ENCODE measurements at places on chromosomes 2 and 18.

GRCh38 chr2:16258350-16258749, 318.0 kb downstream of the MYCN start:
- H3K27ac ChIP-seq = no peak overlapping the region
- no peaks in the 10 kb centered on the region for H3K4me1 ChIP-seq
- H3K36me3 ChIP-seq = no peaks in the 10 kb centered on the region
- H3K27me3 ChIP-seq = no peaks in the 10 kb centered on the region
- H3K4me3 ChIP-seq = no peak overlapping the region

GRCh38 chr2:66596256-66596655, 161.3 kb downstream of the MEIS1 start:
- DNase-seq = no peak
- no peaks in the 10 kb centered on the region for H3K36me3 ChIP-seq
- H3K27me3 ChIP-seq = peaks cover 3% of the 10 kb centered on the region
- H3K27ac ChIP-seq = no peak overlapping the region

DNA sequence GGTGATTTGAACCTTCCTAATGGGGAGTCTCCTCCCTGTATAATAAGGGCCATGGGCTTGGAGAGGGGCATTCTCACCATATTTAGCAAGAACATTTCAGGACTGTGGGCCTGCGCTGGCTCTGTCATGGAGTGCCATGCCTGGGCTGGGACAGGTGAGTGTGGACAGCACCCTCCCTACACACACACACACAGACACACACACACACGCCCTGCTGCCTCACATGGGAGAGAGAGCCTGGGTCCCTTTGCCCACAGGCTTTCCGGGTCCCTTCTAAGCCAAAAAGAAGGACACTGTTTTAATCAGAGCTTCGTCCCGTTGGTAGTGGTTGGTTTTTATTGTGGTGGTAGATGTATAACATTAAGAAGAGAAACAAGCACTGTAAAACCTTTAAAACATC, 31.4 kb upstream of the TMEM87B start:
- H3K36me3 ChIP-seq = no peaks in the 10 kb centered on the region
- no peak overlapping the region for H3K27ac ChIP-seq
- H3K4me3 ChIP-seq = no peak overlapping the region
- no peak for DNase-seq
- no peaks in the 10 kb centered on the region for H3K4me1 ChIP-seq
- peaks cover 2% of the 10 kb centered on the region for H3K27me3 ChIP-seq

- H3K4me1 ChIP-seq = peaks cover 21% of the 10 kb centered on the region
- peaks cover 6% of the 10 kb centered on the region for H3K36me3 ChIP-seq
- DNase-seq = peak; percentile 78
- no peaks in the 10 kb centered on the region for H3K27me3 ChIP-seq
Observed at GRCh38 chr2:4762951-4763376, 929.2 kb upstream of the SOX11 start.

GRCh38 chr2:211748339-211748738, 790.3 kb downstream of the ERBB4 start:
- DNase-seq = no peak
- no peak overlapping the region for H3K27ac ChIP-seq
- no peaks in the 10 kb centered on the region for H3K36me3 ChIP-seq
- H3K4me1 ChIP-seq = no peaks in the 10 kb centered on the region

DNA sequence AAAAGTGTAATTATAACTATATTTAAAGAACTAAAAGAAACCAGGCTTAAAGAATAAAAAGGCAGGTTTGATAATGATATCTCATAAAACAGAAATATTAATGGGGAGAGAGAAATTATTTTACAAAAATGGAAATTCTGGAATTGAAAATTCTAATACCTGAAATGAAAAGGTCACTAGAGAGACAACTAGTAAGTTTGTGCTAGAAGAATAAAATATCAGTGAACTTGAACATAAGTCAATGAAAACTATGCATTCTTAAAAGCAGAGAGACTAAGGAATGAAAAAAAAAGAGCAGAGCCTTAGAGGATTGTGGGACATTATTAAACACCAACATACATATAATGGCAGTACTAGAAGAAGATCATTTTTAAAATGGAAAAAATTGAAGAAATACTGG, 1475.0 kb upstream of the ZEB2 start:
- peaks cover 2% of the 10 kb centered on the region for H3K4me1 ChIP-seq
- H3K36me3 ChIP-seq = peaks cover 24% of the 10 kb centered on the region
- no peaks in the 10 kb centered on the region for H3K27me3 ChIP-seq
- H3K27ac ChIP-seq = no peak overlapping the region

DNA sequence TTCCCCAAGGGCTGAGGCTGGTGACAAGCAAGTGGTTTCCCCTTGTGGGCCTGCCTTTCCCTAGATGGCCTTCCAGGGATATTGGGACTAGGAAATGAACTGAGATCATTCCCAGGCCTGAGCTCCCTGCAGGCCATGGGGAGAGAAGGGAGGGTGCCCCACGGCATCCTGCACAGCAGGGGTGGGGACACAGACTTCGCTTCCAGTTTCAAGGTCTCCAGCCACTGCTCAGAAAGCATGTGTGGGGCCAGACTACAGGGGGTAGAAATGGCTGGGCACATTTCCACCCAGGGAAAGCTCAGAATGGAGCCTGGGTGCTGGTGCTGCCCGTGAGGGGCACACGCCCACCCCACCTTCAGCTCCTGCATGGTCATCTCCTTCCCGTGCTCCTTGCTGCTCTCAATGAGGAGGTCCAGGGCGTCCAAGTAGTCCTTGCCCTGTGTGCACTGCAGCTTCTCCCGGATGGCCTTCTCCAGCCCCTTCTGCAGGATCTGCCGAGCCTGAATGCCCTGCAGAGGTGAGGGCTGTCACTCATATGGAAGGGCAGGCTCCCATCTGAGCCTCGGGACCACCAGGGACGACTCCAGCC, 13.2 kb downstream of the CYP26B1 start:
- no peak overlapping the region for H3K27ac ChIP-seq
- H3K4me1 ChIP-seq = peaks cover 13% of the 10 kb centered on the region
- no peaks in the 10 kb centered on the region for H3K36me3 ChIP-seq
- no peak for DNase-seq

DNA sequence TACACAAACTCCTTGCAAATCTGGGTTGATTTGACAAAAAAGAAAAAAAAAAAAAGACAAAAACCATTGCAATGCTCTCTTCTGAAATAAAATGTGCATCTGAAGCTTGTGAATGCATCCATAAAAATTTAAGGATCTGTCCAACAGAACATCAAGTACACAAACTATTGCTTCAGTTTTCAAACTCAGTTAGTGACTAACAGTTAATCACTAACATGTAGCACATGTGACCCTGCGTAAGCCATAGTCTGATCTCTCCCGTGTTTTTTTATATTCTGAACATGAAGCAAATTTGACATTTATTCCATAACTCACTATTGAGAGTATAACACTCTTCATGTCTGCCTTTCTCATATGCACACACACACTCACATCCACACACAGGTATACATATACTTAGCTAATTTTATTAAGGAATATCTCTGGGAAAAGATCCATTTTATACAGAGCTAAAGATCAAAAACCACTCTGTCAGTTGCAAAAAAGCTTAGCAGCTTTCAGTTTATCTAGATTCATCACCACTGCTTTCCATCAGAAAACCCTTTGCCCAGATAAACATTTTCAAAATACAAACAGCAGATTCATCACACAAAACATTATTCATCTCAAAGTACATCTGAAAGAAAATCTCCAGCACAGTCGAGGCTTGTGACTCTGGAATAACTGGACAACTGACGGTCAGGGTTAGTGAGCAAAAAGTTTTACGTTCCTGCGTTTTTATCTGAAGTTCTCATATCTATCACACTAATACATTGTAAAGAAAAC, 1000.4 kb upstream of the ACVR2A start:
- no peaks in the 10 kb centered on the region for H3K4me1 ChIP-seq
- no peaks in the 10 kb centered on the region for H3K36me3 ChIP-seq
- no peak overlapping the region for H3K27ac ChIP-seq
- H3K27me3 ChIP-seq = no peaks in the 10 kb centered on the region
- no peak overlapping the region for H3K4me3 ChIP-seq

DNA sequence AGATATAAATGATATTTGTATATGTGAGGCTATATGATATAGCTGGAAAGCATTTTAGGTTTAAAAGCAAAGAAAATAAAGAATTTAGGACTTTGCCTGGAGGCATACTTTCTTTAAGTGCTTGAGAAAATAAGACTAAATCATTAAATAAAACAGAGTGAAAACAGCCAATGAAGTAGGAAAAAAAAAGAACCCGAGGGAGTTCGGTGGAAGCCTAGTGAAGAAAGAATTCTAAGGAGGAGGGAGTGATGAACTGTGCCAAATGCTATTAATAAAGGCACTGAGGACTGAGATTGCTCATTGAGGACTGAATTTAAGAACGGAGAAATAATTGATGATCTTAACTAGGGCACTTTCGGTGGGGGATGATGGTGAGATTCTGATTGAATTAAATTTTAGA, 573.5 kb downstream of the DSC3 start:
- no peaks in the 10 kb centered on the region for H3K36me3 ChIP-seq
- H3K27me3 ChIP-seq = no peaks in the 10 kb centered on the region
- H3K4me1 ChIP-seq = no peaks in the 10 kb centered on the region
- H3K4me3 ChIP-seq = no peak overlapping the region
- no peak for DNase-seq

GRCh38 chr2:191521608-191522208, 156.2 kb upstream of the NABP1 start:
- no peak overlapping the region for H3K27ac ChIP-seq
- H3K27me3 ChIP-seq = no peaks in the 10 kb centered on the region
- no peak for DNase-seq
- no peaks in the 10 kb centered on the region for H3K36me3 ChIP-seq
- peaks cover 2% of the 10 kb centered on the region for H3K4me1 ChIP-seq
- no peak overlapping the region for H3K4me3 ChIP-seq

- DNase-seq = no peak
- H3K4me3 ChIP-seq = no peak overlapping the region
- H3K4me1 ChIP-seq = peaks cover 3% of the 10 kb centered on the region
- H3K36me3 ChIP-seq = peaks cover 5% of the 10 kb centered on the region
- H3K27me3 ChIP-seq = no peaks in the 10 kb centered on the region
Observed at GRCh38 chr2:160615706-160616105, 122.1 kb upstream of the RBMS1 start.

DNA sequence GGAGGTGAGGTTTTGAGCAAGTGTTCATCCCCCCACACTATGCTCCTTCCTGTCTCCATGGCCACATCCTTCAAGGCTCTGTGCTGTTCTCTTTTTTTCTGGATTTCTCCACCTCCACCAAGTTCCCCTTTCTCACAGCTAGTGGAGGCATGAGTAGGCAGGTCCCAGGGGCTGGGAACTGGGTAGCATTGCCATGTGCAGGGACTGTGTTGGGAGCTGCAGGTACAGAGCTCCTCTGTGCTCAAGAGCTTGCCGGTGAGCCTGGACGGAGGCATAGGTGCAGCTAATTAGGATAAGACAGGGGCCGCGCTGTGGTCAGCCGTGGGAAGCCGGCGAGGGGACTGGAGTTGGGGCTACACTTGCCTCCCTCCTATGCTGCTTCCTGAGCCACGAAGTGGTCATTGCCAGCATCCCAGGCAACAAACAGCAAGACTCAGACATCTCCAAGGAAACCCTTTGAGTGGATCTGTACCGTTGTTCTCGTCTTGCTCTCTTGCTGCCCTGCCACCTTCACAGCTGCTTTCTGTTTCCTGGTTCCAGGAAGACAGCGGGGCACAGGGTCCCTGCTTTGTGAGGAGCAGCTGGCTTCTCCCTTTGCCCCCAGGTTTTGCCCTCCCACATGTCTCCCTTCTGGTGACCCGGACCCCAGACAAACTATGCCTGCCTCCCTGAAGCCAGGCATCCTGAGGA, 36.9 kb downstream of the ATOH8 start:
- H3K4me3 ChIP-seq = no peak overlapping the region
- peaks cover 59% of the 10 kb centered on the region for H3K4me1 ChIP-seq
- H3K27ac ChIP-seq = peak overlapping the region; percentile 29
- DNase-seq = no peak
- H3K27me3 ChIP-seq = peaks cover 16% of the 10 kb centered on the region

- H3K36me3 ChIP-seq = peaks cover 7% of the 10 kb centered on the region
- no peak overlapping the region for H3K27ac ChIP-seq
- H3K27me3 ChIP-seq = peaks cover 2% of the 10 kb centered on the region
- no peak overlapping the region for H3K4me3 ChIP-seq
Observed at GRCh38 chr2:126902152-126902835, 3.6 kb downstream of the TEX51 start.

DNA sequence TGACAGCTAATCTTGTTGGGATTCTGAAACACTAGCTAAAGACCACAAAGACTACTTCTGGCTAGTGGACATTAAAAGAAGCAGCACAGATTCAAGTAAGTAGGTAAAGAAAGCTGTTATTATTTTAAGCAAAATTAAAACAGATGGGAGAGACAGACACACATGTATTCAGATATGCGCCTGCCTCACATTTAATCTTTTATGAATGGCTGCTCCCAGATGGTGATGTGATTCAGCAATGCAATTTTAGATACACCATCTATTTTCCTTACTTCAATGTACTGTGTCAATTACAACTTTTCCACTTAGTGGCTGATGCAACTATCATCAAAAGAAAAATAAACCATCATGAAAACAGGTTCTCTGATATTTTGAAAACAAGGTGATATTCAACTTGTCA, 133.0 kb upstream of the PGAP1 start:
- H3K27ac ChIP-seq = no peak overlapping the region
- no peak overlapping the region for H3K4me3 ChIP-seq
- H3K4me1 ChIP-seq = no peaks in the 10 kb centered on the region
- no peak for DNase-seq
- H3K27me3 ChIP-seq = peaks cover 3% of the 10 kb centered on the region

- no peak overlapping the region for H3K27ac ChIP-seq
- no peak overlapping the region for H3K4me3 ChIP-seq
- H3K36me3 ChIP-seq = no peaks in the 10 kb centered on the region
- H3K4me1 ChIP-seq = peaks cover 8% of the 10 kb centered on the region
- peaks cover 1% of the 10 kb centered on the region for H3K27me3 ChIP-seq
Observed at GRCh38 chr2:85215081-85215447, 81.9 kb downstream of the TCF7L1 start.

DNA sequence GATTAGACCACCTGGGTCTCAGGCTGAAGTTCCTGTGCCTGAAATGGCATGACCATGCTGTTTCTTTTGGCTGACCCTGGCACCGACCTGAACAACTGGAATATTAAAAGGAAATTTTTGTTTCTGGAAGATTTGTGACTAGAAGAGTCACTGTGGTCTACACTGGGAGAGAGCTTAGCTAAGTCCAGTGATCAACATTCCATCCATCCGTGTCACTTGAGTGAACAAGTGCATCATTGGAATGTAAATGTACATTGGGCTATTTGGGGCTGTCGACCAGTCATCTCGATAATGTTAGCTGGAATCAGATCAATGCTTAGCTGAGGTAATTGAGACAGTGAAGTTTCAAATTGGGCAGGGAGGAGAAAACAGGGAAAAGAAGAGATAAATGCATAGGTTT, 95.4 kb upstream of the CCDC85A start:
- peaks cover 14% of the 10 kb centered on the region for H3K4me1 ChIP-seq
- no peak overlapping the region for H3K27ac ChIP-seq
- H3K27me3 ChIP-seq = peaks cover 2% of the 10 kb centered on the region
- no peak for DNase-seq
- H3K36me3 ChIP-seq = no peaks in the 10 kb centered on the region

DNA sequence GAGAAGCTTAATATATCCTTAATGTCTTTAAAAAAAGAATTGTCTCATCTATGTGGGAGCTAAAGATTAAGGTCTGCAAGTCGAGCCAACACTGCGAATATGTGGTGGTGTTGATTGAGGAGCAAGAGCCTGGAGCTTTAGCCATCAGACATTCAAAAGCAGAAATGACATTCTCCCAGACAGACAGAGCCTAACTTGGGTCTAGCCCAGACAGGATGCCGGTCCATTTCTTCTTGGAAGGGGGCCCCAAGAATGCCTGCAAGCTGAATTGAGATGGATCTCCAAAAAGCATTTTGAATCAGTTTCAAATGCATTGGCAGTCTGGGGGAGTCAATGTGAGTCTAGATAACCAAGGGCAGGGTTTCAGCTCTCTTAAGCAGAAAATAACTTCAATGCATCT, 30.1 kb upstream of the EML4 start:
- H3K27ac ChIP-seq = no peak overlapping the region
- no peaks in the 10 kb centered on the region for H3K36me3 ChIP-seq
- peaks cover 17% of the 10 kb centered on the region for H3K4me1 ChIP-seq
- DNase-seq = no peak
